ENCODE measurements at places on chromosomes 1 and 21.

GRCh38 chr1:13687151-13687715, 12.8 kb upstream of the PRDM2 start:
- DNase-seq = no peak

DNA sequence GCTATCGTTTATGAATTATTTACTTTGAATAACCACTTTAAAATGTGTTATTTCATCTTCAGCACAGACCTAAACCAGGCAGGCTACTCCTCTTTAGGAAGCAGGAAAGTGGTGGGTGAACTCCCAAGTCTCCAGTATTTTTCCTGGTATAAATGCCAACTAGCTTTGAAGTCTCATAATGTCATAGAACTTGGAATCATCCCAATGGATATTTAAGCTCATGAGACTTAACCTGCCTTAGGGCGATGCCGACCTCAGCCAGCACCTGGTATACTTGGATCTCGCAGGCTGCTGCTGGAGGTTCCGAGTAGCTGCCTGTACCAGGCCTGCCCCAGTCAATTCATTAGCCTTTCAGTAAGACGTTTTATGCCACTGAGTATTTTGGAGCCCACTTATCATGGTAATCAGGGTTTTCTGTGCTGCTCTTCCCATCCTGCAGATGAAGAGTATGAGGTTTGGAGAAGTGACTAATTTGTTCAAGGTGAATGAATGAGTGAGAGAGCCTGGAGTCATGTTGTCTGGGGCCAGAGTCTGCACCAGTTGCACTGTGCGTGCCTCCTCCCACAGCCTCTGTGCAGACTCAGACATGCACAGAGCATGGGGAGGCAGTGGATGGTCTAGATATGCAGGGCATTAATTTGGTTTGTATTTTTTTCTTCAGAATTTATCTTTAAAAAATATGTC, 34.9 kb downstream of the VANGL1 start:
- DNase-seq = no peak

- no peak for DNase-seq
Observed at GRCh38 chr1:147612366-147612765, 58.0 kb downstream of the ACP6 start.

DNA sequence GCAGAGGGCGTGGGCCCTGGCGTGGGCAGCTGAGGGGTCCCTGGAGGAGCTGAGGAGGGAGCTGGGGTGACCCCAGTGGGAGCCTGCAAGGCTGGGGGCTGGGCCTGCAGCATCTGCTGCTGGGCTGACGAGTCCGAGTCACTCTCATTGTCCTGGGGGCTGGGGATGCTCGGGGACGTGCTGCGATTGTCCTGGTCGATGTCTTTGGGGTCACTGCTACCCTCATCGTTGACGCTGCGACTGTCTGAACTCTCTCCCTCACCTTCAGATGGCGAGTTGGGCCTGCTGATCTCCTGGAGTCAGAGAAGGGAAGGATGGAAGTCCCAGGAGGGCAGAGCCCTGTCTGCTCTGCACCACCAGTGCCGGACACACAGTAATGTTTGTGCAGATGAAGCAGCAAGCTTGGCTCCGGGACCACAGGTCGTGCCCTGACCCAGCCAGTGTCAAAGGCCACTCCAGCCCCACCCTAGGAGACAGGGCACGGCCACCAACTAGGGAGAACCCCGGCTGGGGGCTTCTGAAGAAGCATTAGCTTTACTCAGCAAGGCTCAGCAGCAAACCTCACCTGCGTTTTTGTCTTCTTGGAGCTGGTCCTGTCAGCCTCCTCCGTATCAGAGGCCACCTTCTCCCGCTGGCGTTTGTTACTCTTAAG, 43.4 kb downstream of the SLC45A1 start:
- DNase-seq = no peak

DNA sequence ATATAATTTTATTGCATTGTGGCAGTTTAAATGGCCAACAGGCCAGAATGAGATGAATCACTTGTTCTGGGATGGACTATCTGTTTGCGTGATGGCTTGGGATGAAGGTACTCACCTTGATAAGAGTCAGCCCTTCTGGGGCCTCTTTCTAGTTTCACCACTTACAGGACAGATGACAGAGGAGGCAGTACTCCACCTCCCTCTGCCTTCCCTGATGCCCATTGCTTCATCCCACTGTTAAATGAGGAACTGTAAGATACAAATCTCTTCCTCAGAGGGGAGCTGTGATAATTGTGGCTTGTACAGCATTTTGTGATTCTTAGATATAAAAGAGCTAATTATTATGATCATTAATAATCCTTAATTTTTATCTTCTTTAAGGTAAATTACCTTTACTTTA, 3.7 kb upstream of the TCHH start:
- DNase-seq = no peak

DNA sequence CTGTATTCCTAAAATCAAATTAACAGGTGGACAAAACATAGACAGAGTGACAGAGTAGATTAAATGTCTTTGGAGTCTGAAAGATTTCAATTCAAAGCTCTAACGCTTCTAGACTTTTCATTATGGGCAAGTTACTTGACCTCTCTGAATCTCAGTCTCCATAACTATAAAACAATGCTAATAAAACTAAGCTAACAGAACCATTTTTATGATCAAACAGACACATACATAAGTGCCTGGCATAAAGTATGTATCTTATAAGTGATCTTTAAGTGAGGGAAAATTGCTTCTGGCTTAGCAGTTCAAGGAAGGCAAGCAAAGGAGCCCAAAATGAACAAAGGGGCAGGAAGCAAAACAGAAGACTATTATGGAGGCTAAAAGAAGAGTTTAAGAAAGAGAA, 216.8 kb upstream of the TNR start:
- DNase-seq = no peak

GRCh38 chr1:43691871-43692815, 15.2 kb upstream of the ST3GAL3 start:
- DNase-seq = no peak

- DNase-seq = peak; percentile 10
Observed at GRCh38 chr1:145891587-145892485, 6.2 kb upstream of the ANKRD35 start.

Measured in KG1 (cell line).